ENCODE measurements at places on chromosomes 12 and 14. TPM values are rescaled to one million over a fixed set of nuclear protein-coding genes. Genes with fewer than 3 reads are reported as not detected.

DNA sequence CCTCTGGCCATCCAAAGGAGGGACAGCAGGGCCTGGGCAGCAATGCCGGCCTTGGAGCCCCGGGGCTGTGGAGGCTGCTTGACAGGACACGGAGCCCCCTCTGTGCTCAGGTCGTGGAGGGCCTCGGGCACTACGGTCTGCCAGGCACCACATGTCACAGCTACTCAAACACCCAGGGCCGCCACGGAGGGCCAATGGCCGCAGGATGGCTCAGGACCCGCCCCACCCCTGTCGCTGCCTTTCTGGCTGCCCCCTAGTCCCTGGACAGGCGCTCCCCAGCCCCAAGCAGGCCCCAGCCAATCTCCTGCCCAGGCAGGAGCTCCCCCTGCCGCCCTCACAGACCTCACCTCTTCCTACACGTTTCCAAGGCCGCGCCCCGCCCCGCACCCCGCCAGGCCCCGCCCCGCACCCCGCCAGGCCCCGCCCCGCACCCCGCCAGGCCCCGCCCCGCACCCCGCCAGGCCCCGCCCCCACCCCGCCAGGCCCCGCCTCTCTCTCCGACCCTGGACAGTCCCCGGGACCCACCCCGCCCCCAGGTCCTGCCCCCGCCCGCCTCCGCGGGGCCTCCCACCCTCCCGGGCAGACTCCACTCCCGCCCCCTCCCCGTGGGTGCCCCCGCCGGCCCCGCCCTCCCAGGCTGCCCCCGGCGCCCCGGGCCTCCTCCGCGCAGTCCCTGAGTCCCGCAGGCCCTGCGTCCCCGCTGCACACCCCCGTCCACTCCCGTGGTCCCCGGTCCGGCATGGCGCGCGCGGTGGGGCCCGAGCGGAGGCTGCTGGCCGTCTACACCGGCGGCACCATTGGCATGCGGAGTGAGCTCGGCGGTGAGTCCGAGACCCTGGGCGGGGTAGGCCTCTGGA, at the start of gene ASPG:
ASPG (plus strand) TSS at position 669 of the 857 bp plus-strand sequence; CDS start at position 740, 71 bp downstream.
- H3K4me3 ChIP-seq, result peak within 1 kb of the TSS; percentile 37
- no peaks in the 10 kb centered on the region for H3K36me3 ChIP-seq
- H3K27me3 ChIP-seq, result no peaks in the 10 kb centered on the region
- H3K4me1 ChIP-seq, result peaks cover 13% of the 10 kb centered on the region
- DNase-seq, result peak; percentile 84
- H3K27ac ChIP-seq, result peak within 1 kb of the TSS; percentile 14

OR6C2 gene
- not detected for polyA plus RNA-seq

DNA sequence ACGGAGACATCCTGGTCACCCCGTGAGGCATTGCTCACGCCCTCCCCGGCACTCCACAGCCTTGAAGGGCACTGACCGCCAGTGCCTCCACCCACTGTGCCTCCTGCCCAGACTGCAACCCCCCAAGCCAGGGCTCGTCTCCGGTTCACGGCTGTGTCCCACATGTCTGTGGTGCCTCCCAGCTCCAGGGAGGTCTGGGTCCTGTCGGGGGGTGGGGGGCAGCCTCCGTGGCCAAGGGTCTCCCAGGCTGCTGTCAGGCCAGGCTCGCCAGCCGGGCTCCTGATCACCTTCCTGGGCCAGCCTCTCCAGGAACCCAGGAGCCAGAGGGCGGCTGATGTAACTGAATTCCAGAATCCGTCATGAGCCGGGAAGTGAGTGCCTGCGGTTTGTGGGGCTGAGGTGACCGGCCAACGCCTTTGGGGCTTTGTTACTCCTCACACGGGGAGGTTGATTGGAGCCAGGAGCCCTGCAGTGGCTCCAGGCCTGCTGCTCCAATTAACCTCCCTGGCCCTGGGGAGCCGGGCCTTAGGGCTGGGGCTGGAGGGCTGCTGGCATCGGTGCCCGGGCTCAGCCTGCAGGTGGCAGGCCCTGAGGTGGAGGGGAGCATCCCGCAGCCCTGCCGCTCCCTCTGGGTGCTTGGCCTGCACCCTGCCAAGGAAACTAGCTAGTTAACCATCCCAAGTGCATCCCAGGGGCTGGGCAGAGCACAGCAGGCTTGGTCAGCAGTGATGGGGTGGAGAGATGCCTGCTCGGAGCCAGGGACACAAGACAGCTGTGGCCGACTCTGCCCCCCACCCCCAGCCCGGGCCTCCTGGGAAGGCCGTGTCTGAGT, 36.4 kb upstream of the FBRSL1 start:
- H3K27me3 ChIP-seq, result no peaks in the 10 kb centered on the region
- H3K36me3 ChIP-seq, result no peaks in the 10 kb centered on the region
- no peak overlapping the region for H3K27ac ChIP-seq

RTL1 gene
- polyA plus RNA-seq, result 0.08 TPM
